ENCODE measurements at places on chromosomes 6 and 20.

- no peak for DNase-seq
Observed at GRCh38 chr6:81366972-81367371, 385.5 kb downstream of the TENT5A start.

- DNase-seq, result no peak
Observed at GRCh38 chr20:37570419-37570818, 42.7 kb upstream of the BLCAP start.

DNA sequence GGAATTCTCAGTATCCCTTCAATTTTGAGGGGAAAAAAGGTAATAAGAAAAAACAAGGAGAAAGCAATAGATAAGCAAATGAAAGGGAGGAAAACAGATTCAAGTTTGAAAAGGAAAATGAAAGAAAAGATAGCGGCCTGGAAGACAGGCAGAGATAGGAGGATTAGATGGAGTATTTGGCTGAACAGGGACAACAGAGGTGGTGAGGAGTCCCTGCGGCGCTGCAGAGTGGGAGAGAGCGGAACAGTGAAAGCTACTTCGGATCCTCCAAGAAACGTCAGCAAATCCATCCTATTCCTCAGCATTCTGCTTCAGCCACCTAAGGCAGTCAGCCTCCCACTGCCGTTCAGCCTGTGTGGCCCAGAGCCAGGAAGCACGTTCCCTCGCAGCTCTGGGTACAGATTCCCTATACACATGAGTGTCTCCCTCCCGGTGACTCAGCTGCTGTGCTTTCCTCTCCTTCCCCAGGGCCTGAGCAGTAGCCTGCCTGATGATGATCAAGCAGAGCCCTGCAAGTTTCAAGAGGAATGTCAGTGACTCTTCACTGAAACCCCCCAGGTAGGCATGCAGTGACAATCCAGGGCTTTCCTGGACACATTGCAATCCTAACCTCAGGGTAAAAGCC is 43.4 kb upstream of the CDYL start:
- peak; percentile 59 for DNase-seq

DNA sequence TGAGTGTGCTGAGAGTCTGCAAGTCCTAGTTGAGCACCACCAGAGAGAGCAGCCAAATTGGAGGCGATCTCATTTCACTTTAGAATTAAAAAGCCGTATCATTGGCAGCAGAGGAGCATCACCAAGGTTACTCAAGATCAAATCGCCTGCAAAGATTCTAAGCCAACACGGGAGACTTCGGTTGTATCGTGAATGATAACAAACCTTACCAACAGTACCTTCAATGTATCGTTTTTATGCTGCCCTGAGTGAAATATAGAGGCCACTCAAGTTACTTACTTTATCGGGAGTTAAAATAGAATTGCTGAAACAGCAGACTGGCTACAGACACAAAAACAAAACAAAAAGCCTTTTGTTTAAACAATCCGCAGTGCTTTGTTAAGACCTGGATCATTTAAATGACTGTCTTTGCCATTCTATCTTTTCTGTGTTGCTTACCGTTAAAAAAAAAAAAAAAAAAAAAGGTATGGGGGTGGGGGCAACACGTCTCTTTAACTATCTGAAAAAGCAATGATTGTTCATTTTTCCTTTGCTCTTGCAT is 14.2 kb downstream of the NHSL1 start:
- DNase-seq, result no peak

- no peak for DNase-seq
Observed at GRCh38 chr6:110401585-110402176, 13.7 kb downstream of the DDO start.

GRCh38 chr6:6407071-6407741 is 86.7 kb upstream of the F13A1 start:
- DNase-seq, result no peak

GRCh38 chr6:71079677-71080076 is 122.8 kb upstream of the B3GAT2 start:
- DNase-seq, result no peak

DNA sequence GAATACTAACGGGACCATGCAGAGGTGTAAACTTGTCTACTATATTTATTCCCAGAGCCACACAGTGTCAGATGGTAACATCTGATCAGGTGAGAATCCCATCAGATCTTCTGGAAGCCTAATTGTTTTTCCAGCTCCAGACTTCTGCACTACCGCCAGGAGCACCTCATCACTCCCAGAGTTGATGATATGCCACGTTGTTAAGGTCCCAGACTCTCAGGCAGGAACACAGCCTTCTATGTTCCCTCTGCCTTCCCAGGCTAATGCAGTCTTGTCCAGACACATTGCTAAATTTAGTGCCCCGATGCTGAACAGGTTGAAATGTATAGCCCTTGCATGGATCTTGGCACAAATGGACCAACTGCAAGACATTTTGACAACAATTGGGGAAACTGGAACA is 86.2 kb downstream of the PROKR2 start:
- DNase-seq, result no peak

DNA sequence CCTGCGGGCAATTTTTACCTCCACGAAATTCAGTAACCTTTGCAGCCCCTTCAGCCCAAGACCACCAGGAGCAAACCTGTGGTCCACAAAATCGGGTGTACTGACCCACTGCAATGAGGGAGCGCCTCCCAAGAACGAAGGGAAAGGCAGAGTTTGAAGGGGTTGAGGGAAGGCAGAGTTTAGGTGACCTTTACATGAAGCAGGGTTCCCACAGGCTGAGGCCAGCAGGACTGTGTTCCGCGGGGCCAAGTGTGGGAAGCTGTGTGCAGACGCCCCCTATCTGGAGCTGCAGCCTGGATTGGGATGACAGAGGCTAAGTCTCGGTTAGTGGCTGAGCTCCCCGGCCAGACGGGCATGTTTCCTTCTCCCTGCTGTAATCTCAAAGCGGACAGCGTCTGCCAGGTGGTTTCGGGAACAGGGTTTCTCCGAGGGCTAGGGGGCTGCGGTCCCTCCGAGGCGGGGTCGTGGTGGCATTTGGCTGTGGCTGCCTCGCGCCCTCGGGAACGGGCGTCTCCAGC is 826 bp upstream of the PYGB start:
- no peak for DNase-seq
